ENCODE measurements at places on chromosomes 1 and 21. TPM values are rescaled to one million over a fixed set of nuclear protein-coding genes. Genes with fewer than 3 reads are reported as not detected.
A peak's percentile ranks its signal among the peaks of the same experiment; 100 is the strongest.

- H3K36me3 ChIP-seq = no peaks in the 10 kb centered on the region
- H3K27ac ChIP-seq = no peak overlapping the region
- peak; percentile 26 for DNase-seq
These were observed 4.1 kb upstream of the AHCYL1 start for GRCh38 chr1:109980324-109981003.

- no peaks in the 10 kb centered on the region for H3K36me3 ChIP-seq
- no peak overlapping the region for H3K4me3 ChIP-seq
- no peaks in the 10 kb centered on the region for H3K4me1 ChIP-seq
These were observed 104.6 kb upstream of the TENT5C start for GRCh38 chr1:117501281-117501680.

GRCh38 chr1:39507230-39507928, 15.9 kb downstream of the BMP8A start:
- no peak for DNase-seq
- H3K4me3 ChIP-seq = no peak overlapping the region
- H3K27ac ChIP-seq = no peak overlapping the region
- H3K27me3 ChIP-seq = no peaks in the 10 kb centered on the region
- H3K36me3 ChIP-seq = no peaks in the 10 kb centered on the region
- no peaks in the 10 kb centered on the region for H3K4me1 ChIP-seq

GRCh38 chr21:41589131-41589530, 81.2 kb upstream of the TMPRSS2 start:
- no peak overlapping the region for H3K27ac ChIP-seq
- H3K27me3 ChIP-seq = no peaks in the 10 kb centered on the region
- no peaks in the 10 kb centered on the region for H3K36me3 ChIP-seq
- H3K4me1 ChIP-seq = no peaks in the 10 kb centered on the region
- no peak for DNase-seq

COL6A2 gene
- total RNA-seq = 87.0 TPM

DCST1 gene
- 0.32 TPM for total RNA-seq

DNA sequence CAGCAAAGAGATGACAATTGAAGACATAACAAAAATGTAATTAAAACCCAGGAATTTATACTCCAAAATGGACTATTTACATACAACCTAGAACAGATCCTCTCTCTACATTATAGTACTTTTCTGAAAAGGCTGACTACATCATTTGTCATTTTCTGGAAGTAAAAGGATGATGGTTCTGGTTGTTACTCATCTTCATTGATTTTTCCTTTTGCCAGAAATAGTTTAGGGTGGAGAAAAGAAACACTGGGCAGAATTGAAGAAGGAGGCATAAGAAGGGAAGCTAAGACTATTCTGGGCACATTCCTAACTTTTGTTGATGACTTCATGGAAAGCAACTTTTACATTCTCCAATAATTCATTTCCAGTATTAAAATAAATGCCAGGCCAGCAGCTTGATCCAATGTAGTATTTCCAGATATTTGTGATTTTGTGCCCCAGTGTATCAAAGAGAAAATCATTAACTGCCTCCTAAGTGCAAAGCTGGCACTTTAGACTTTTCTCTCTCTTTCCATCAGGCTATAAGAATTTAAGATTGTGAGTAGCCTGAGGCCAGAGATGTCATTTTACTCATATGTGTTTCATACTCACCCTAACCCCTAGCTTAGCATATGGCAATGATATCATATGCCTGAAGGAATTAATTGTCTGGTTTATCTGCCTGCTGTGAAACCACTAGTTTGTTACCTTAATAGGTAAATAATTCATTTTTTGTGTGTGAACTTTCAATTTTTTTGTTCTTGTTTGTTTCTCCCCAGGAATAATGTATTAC, 369.5 kb upstream of the LYPLAL1 start:
- no peak overlapping the region for H3K4me3 ChIP-seq
- DNase-seq = peak; percentile 24
- peak overlapping the region; percentile 59 for H3K27ac ChIP-seq
- no peaks in the 10 kb centered on the region for H3K27me3 ChIP-seq
- no peaks in the 10 kb centered on the region for H3K36me3 ChIP-seq

CACNA1E gene
- 0.02 TPM for total RNA-seq

Measured in HCT116 (cell line).